ENCODE measurements at places on chromosomes 4 and X.

DNA sequence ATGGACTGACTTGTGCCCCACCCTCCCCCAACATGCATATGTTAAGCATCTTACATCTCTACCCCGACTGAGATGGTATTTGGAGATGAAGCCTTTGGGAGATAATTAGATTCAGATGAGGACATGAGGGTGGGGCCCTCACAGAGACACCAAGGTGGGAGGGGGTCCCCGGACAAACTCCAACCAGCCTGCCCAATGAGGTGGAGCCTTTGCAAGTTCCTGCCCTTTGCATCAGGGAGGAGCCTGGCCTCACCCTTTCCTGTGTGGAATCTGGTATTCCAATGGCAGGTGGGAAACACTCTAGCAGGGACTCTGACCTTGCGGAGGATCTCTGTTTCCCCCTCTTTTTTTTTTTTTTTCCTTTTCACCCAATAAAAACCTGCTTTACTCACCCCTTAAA lies 589.9 kb upstream of the BOD1L1 start:
- DNase-seq = no peak

- DNase-seq = peak; percentile 89
These were observed 81.9 kb downstream of the HMGB2 start for GRCh38 chr4:173252024-173252935.

DNA sequence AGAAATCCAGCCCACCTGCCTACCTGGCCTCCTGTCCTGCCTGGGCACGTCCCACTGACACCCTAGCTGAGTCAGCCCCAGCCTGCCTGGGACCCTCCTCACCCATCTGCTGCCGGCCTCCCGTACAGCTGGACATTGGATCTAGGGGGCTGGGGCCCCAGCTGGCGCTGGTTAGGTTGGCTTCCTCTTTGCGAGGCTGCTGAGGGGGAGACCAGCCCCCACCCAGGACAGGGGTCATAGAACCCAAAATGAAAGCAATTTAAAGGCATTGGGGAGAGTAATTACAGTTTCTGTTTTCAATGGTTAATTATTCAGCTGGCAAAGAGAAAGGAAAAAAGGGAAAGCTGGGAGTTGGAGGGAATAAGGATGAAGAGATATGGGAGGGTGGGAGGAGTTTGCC lies 15.8 kb downstream of the EFNB1 start:
- no peak for DNase-seq

- DNase-seq = no peak
These were observed 148.6 kb downstream of the EPHA5 start for GRCh38 chr4:65521666-65522065.

GRCh38 chr4:70739496-70740337 lies 18.0 kb downstream of the RUFY3 start:
- DNase-seq = no peak

DNA sequence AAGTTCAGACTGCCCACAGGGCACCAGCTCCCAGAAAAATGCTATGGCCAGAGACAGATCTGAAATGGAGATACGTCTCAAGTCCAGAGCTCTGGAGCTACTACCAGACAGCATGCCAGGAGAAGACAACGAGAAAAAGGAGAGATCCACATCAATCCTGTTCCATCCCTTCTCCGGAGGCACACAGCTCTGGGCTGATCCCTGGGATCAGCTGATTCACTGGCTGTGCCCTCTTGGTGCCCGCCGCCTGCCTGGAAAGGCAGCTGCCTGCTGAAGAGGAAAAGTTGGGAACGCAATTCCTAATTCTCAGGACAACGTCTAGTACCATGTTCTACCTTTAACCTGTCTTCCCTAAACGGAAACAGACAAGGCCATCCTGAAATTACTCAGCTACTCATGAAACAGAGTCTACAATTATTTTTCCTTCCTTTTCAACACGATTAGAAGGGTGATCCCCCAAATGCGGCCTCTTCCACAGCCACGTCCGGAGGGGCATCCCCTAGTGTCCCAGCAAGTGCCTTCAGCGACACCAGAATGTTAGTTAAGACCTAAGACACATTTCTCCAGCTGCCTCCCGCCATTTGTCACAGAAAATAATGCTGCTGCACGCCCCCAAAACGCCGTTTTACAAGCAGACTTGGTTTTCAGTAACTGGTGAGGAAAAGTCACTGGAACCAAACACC lies 2.4 kb downstream of the ZFYVE28 start:
- DNase-seq = no peak

All from LoVo (cell line).